Stimulated activated CD8-positive, alpha-beta memory T cell treated with anti-CD3 and anti-CD28 coated beads, Interleukin-2, amount 100 ng/mL, for 1 hour (primary cell): ENCODE measurements at places on chromosomes 7 and 10.

GRCh38 chr7:155344270-155344617, 46.6 kb downstream of the INSIG1 start:
- DNase-seq, result no peak

GRCh38 chr7:1623810-1624209, 46.3 kb upstream of the ELFN1 start:
- DNase-seq, result no peak

DNA sequence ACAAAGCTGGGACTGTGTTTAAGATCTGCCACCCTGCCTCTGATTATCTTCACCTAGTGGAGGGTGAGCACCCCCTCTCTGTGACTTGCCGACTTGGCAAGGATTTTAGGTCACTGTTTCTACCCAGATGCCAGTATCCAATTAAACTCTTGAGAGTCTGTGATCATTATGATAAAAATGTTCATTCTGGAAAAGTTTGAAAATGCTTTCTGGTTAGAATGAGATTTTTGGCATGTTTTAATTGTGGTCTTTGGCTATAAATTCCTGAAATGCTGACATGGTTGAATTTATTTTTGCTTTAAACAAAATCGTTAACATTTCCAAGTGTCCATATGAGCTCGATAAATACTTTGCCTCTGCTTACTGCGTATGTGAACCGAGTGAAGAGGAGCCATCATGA, 221.4 kb downstream of the BICC1 start:
- no peak for DNase-seq

GRCh38 chr7:24290004-24290641, 6.1 kb downstream of the NPY start:
- DNase-seq, result no peak

DNA sequence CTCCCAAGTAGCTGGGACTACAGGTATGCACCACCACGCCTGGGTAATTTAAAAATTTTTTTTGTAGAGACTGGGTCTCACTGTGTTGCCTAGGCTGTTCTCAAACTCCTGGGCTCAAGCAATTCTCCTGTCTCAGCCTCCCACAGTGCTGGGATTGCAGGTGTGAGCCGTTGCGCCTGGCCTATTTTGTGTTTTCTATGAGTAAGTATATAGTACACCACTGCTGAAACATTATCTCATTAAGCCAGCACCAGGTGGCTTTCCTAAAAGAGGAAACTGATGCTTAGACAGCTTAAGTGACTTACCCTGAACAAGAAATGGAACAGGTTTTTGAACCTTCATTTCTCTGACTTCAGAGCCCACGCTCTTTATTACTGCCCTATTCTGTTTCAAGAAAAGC, 7.8 kb upstream of the PTPN12 start:
- no peak for DNase-seq

- no peak for DNase-seq
Measured at GRCh38 chr10:112872728-112873127, 77.3 kb upstream of the TCF7L2 start.

GRCh38 chr7:86975449-86975848, 84.0 kb downstream of the ELAPOR2 start:
- DNase-seq, result no peak

GRCh38 chr7:94908323-94909178, 1.2 kb downstream of the PPP1R9A start:
- no peak for DNase-seq

GRCh38 chr7:19305698-19306097, 160.5 kb upstream of the FERD3L start:
- DNase-seq, result no peak

- DNase-seq, result no peak
Measured at GRCh38 chr10:125928928-125929585, 32.7 kb downstream of the FANK1 start.

- no peak for DNase-seq
Measured at GRCh38 chr7:78020874-78021249, 222.3 kb downstream of the PHTF2 start.

- no peak for DNase-seq
Measured at GRCh38 chr7:73706126-73707044, 13.1 kb downstream of the STX1A start.

- no peak for DNase-seq
Measured at GRCh38 chr7:151900986-151901621, 24.2 kb upstream of the PRKAG2 start.

DNA sequence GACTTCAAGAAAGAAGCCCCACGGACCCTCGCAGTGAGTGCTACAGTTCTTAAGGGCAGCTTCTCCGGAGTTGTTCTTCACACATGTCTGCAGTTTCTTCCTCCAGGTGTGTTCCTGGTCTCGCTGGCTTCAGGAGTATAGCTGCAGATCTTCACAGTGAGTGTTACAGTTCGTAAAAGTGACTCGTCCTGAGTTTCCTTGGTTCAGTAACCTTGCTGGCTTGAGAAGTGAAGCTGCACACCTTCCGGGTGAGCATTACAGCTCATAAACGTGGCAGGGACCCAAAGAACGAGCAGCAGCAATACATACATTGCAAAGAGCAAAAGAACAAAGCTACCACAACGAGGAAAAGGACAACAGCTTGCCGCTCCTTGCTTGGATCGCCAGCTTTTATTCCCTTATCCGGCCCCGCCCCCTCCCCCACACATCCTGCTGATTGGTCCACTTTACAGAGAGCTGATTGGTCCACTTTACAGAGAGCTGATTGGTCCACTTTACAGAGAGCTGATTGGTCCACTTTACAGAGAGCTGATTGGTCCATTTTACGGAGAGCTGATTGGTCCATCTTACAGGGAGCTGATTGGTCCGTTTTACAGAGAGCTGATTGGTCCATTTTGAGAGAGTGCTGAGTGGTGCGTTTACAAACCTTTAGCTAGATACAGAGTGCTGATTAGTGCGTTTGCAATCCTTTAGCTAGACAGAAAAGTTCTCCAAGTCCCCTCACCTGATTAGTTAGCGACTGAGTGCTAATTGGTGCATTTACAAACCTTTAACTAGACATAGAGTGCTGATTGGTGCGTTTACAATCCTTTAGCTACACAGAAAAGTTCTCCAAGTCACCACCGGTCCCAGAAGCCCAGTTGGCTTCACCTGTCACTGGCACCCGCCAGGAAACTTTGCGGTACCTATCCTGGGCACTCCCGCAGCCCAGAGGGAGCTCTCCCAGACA, 165.3 kb downstream of the AGMO start:
- DNase-seq, result no peak

GRCh38 chr10:121994429-121994941, 5.5 kb downstream of the TACC2 start:
- DNase-seq, result no peak

DNA sequence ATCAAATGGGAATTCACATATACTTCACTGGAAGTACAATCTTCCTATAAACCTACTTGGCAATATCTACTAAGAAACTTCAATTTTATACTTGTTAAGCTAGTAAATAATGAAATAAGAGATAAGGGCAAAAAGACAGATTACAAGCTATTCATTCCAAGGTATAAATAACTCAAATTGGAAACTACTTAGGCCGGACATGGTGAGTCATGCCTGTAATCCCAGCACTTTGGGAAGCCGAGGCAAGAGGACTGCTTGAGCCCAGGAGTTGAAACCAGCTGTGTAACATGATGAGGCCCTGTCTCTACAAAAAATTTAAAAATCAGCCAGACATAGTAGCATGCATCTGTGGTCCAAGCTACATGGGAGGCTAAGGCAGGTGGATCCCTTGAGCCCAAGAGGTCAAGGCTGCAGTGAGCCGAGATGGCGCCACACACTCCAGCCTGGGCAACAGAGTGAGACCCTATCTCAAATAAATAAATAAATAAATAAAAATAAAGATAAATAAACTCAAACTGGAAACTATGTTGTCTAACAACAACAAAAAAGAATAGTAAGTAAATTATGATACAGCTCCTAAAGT, 37.6 kb downstream of the ARHGAP21 start:
- no peak for DNase-seq
